ENCODE measurements at places on chromosomes 6 and 20.

DNA sequence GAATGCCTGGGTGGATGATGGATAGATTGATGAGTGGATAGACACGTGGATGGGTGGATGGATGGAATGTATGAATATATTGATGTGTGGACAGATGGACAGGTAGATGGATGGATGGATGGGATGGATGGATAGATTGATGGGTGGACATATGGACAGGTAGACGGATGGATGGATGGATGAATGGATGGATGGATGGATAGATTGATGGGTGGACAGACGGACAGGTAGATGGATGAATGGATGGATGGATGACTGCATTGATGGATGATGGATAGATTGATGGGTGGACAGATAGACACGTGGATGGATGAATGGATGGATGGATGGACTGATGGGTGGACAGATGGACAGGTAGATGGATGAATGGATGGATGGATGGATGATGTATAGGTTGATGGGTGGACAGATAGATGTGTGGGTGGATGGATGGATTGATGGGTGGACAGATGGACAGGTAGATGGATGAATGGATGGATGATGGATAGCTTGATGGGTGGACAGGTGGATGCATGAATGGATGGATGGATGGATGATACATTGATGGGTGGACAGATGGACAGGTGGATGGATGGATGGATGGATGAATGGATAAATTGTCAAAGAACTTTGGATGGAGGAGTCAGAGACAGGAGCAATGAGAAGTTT lies 171.4 kb upstream of the AFDN start:
- DNase-seq = no peak

GRCh38 chr6:56370561-56371211 lies 123.3 kb upstream of the COL21A1 start:
- DNase-seq = peak; percentile 5

DNA sequence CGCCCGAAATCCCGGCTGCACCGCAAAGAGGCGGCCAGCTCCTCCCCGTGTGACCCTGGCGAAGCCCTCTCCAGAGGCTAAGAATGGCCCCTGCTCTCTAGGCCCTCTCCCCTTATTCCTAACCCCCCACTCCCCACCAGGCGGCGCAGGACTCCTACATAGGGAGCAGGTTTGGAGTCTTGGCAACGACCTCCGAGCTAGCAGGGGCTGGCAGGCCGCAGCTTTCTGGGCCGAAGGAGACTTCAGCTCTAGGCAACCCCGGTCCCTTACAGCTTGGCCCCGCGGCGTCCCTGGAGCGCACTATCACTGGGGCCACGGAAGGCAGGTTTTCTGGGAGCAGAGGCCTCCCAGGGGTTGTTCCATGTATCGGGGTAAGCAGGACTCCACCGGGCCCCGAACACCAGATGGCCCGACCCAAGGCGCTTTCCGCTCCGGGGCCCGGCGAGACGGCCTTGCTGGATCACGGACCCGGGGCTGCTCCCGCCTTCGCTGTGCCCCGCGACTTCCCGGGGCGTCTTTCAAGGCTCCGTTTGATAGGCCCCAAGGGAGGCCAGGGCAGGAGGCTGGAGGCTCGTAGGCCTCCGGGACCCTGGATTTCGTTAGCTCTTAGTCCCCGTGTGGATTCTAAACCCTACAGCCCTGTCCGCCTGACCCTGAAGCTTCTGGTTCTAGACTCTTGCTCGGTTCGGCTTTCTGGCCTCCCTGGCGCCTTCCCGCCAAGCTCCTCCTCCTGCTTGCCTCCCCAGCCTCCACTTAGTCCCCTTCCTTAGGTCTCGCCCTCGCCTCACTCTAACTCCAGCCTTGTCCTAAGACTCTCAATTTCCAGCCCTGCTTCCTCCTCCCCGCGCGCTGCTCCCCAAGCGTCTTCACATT lies 1.9 kb downstream of the SLC32A1 start:
- no peak for DNase-seq

- DNase-seq = no peak
Measured at GRCh38 chr20:44203161-44203560, 7.4 kb downstream of the OSER1 start.

GRCh38 chr20:20546402-20546801 lies 166.0 kb downstream of the RALGAPA2 start:
- DNase-seq = no peak

DNA sequence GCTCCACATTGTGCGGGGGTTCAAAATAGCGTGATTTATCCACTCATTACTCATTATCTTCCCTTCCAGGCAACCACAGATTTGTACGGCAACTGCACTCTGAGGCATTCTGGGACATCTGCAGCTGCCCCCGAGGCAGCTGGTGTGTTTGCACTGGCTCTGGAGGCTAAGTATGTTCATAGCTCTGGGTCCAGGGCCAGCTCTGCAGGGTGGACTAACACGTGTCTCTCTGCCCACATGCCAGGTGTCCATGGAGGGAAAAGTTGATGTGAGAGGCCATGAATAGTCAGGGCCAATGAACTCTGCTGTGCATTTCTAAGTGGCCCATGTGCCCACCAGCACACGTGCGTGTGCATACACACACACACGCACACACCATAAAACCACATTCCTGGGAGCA lies 74.9 kb downstream of the BFSP1 start:
- no peak for DNase-seq

GRCh38 chr6:136684466-136684865 lies 107.8 kb downstream of the MAP3K5 start:
- no peak for DNase-seq

DNA sequence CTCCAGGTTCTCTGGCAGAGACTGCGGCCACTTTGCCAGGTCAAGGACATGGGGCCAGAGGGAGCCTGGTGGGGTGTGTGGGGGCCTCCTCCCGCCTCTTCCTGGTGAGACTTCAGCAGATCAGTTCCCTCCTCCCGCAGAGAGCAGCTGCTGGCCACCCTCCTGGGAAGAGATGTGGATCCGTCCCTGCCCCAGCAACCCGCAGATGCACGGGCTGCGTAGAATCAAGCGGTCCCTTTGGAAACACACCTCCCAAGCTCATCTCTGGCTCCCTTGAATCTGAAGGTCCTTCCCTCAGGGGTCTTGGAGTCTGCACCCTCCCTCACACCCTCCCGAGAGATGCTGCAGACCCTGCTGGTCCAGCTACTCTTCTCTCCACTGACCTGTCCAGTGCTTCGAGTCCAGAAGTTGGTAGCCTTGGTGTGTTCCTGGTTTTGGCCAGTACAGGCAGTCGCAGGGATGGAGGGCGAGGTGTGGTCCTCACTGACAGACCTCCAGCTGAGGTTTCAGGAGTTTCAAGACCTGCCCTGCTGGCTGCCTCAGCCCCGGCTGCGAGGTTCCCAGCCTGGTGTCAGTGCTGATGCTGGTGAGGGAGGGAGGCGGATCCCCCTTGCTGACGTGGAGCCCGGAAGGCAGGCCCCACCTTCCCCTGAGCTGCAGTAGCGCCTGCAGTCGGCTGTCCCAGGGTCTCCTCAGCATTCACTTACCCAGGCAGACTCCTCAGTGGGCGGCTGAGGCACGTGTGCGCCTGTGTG lies at the start of gene NPBWR2:
Gene NPBWR2 (minus strand): TSS at position 585 of the 755 bp plus-strand sequence. CDS start 734 bp downstream, outside the sequence.
- DNase-seq = no peak

- no peak for DNase-seq
Measured at GRCh38 chr6:53236241-53236640, 87.6 kb upstream of the GCM1 start.

GRCh38 chr20:64152906-64153305 lies 11.3 kb upstream of the MYT1 start:
- no peak for DNase-seq

DNA sequence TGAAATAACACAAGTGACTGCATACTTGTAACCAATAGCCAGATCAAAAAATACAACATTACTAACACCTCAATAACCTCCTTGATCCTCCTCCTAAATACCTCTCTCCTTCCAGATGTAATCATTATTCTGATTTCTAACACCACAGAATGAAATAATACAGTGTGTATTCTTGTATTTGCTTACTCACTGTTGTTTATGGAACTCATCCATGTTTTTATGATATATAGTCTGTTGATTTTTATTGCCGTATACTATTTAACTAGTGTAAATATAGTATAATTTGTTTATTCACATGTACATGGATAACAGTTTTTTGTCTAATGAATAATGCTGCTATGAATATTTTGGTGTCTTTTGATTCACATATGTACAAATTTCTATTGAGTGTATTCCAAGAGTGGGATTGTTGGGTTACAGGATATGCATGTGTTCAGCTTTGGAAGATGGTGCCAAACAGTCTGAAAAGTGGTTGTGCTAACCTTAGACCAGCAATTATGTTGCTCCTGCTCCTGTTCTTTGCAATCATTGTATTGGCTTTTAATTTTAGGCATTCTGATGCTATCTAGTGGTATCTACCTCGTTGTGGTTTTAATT lies 11.5 kb downstream of the TTK start:
- DNase-seq = no peak

DNA sequence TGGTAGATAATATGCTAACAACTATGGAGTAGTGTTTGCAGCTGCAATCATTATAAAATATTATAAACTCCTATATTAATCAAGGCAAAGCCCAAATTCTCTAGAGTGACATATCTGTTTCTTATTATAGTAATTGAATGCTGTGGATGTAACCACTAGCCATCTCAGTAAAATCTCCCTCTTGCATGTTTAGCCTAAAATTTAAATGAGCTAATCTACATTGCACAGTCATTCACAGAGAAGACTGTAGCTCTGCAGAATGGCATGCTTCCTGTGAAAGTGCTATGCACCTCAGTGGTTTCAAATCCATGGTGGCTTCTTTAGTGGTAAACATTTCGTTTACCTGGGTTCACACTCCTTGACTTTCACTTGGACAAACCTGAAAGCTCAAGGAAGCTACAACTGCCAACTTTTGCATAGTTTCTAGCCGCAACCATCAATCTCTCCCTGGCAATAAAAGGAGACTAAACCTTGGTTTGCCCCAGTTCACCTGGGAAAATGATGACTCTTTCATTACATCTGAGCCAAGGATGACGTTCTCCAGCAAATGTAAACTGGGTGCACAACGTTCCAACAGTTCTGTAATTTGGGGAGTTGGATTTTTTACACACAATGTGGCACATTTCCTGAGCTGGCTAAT lies 47.2 kb downstream of the FILIP1 start:
- no peak for DNase-seq

DNA sequence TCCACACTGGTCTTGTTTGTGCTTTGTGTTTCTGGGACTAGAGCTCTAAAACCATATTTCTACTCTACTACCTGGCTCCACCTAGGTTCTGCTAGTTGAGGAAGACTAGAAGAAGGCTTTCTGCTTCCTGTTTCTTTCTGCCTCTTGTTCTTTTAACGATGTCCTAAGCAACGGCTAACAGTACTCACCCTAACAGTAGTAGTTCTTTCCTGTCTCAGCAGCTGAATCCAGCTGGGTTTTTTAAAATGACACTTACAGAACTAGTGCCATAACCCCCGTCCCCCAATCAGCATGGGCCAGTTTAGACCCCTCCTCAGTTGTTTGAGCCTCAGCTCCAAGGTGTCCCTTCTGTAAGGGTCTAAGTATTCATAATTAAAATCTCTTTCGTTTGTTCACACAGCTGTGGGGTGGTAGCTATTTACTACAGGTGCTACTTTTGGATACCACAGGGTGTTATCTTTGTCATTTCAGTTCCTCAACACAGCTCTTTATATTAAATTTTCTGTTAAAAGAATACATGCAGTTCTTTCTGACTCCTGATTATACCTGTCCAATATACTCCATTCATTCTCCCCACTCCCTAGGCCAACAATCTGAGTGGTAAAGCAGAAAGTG lies 790.2 kb downstream of the DHX35 start:
- no peak for DNase-seq

GRCh38 chr6:25916789-25917490 lies 13.6 kb downstream of the SLC17A2 start:
- no peak for DNase-seq

DNA sequence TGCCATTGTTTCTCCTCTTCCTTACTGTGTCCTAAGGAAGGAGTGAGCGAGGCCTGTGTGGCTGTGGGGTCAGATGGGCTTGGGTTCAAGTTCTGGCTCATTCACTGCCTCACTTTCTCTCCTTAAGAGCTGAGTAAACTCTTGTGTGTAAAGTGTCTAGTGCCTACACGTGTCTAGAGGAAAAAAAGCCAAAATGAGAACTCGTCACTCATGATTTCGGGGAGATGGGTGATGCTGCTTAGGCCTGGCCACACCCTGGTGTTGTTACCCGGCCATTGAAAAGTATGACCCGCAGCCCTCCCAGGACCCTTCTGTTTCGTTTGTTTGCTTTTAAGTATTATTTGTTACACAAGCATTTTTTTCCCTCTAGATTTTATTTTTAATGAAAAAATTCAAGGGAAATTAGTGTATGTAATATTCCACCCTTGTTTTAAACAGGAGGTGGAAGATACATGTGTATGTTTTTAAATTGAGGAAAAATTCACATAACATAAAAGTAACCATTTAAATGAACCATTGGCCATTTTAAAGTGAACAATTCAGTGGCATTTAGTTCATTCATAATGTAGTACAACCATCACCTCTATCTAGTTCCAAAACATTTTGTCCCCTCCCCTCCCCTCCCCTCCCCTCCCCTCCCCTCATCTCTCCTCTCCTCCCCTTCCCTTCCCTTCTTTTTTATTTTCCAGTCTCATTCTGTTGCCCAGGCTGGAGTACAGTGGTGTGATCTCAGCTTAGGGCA lies 71.0 kb downstream of the CEBPB start:
- DNase-seq = no peak

DNA sequence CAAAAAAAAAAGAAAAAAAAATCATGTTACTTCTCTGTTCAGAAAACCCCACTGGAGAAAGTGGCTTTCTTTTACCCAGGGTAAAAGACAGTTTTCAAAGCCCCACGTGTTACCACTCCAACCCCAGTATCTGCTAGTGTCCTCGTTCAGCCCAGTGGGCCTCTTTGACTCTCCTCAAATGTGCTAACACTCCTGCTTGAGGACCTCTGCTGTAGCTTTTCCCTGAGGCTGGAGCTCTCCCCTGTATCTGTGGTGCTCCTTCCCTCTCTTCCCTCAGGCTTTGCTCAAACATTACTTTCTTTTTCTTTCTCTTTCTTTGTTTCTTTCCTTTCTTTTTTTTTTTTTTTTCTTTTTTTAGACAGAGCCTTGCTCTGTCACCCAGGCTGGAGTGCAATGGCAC lies 15.3 kb downstream of the SEC23B start:
- DNase-seq = no peak

DNA sequence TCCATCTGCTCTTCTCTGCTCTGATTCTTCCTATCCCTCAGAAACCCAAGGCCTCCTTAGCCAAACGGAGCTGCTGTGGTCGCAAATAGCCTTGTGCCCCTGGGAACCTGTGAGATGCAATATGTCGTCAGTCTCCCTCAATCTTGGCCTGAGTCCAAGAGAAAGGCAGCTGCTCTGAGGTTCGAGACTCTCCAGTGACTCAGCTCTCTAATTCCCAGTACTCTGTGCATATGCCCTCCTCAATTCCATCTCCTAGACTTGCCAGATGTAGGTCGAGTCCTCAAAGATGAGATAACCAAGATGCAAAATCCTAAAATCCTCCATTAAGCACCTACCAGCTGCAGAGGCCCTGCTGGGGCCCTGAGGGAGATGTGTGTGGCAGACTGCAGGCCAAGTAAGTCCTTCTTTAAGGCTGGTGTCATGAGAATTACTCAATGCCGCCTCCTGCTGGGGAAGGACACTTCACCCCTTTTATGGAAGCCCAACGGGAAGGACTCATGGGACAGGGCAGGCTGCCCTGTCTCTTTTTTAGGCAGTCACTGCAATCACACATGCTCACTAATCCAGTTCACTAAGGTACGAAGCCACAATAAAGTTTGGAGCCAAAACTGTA lies 28.5 kb downstream of the C6orf15 start:
- DNase-seq = peak; percentile 35
